Aorta (tissue), 5 donors: ENCODE measurements at places on chromosomes 4 and X.

GRCh38 chr4:182400790-182401189 is 157.6 kb downstream of the TENM3 start:
- H3K4me1 ChIP-seq = no peaks in the 10 kb centered on the region
- H3K27me3 ChIP-seq = no peaks in the 10 kb centered on the region
- H3K27ac ChIP-seq = no peak overlapping the region
- H3K36me3 ChIP-seq = no peaks in the 10 kb centered on the region

DNA sequence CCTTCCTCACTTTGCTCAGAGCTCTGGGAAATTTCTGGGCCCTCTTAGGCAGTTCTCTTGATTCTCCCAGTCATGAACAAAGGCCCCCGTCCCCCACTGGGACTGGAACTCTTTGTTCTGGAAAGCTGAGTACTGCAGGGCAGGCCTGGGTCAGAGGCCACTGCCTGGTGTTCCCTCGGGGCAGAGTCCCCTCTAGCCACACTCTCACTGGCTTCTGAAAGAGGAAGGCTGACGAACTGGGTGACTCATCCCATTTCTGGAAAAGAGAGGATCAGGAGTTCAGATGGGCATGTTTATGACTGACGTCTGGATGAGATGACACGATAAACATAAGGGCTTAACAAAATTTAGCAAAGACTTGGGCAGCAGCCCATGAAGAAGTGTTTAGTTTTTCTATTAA is 47.7 kb downstream of the DDX3X start:
- H3K27ac ChIP-seq = no peak overlapping the region
- peak; percentile 72 for DNase-seq
- H3K36me3 ChIP-seq = no peaks in the 10 kb centered on the region
- H3K4me3 ChIP-seq = no peak overlapping the region
- H3K4me1 ChIP-seq = no peaks in the 10 kb centered on the region
- H3K27me3 ChIP-seq = no peaks in the 10 kb centered on the region

GRCh38 chrX:11265352-11265751 is 27.9 kb upstream of the AMELX start:
- no peaks in the 10 kb centered on the region for H3K36me3 ChIP-seq
- no peak for DNase-seq
- H3K27ac ChIP-seq = no peak overlapping the region
- peak overlapping the region; percentile 26 for H3K4me3 ChIP-seq
- no peaks in the 10 kb centered on the region for H3K27me3 ChIP-seq
- peaks cover 6% of the 10 kb centered on the region for H3K4me1 ChIP-seq

DNA sequence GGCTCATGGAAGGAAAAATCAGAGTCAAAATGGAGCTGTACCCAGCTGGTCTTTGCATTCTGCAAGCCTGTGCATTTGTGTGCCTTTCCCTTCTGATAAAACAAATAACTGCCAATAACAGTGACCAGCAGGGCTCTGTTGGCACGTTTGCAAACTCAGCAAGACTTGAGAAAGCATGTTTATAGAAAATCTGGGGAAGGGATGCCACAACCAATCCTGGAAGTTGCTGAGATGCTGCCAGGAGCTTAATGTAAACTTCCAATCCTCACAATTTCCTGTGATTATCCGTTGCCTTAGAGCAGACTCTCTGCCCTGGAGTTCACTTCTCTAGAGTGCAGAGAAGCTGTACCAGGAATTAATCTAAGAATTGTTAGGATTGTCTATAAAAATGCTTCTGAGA is 6.9 kb upstream of the ANXA3 start:
- no peak for DNase-seq
- H3K4me1 ChIP-seq = no peaks in the 10 kb centered on the region
- no peak overlapping the region for H3K27ac ChIP-seq
- H3K4me3 ChIP-seq = no peak overlapping the region
- H3K36me3 ChIP-seq = no peaks in the 10 kb centered on the region
- no peaks in the 10 kb centered on the region for H3K27me3 ChIP-seq

GRCh38 chr4:66930206-66930605 is 615.1 kb downstream of the CENPC start:
- no peak for DNase-seq
- no peaks in the 10 kb centered on the region for H3K36me3 ChIP-seq
- no peaks in the 10 kb centered on the region for H3K27me3 ChIP-seq
- H3K4me3 ChIP-seq = no peak overlapping the region
- no peaks in the 10 kb centered on the region for H3K4me1 ChIP-seq

GRCh38 chrX:79618280-79618679 is 251.1 kb upstream of the ITM2A start:
- H3K4me1 ChIP-seq = no peaks in the 10 kb centered on the region
- H3K27me3 ChIP-seq = no peaks in the 10 kb centered on the region
- no peak overlapping the region for H3K27ac ChIP-seq
- no peak for DNase-seq

DNA sequence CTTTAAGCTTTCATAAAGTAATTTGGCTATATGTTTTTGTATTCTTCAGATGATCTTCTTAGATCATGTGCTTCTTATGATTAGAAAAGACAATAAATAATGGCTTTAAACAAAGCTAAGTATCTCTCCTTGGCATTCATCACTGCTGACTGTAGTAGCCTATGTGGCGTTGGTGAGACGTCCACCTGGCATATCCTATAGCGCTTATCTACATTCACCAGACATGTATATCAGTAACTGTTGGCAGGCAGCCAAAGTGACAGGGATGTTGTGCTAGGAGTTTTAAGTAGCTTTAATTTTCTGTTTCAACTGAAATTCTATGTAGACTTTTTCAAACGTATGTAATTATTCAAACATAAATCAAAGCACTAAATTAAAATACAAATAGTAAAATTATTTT is 276.4 kb downstream of the IL15 start:
- H3K36me3 ChIP-seq = no peaks in the 10 kb centered on the region
- no peaks in the 10 kb centered on the region for H3K27me3 ChIP-seq
- no peaks in the 10 kb centered on the region for H3K4me1 ChIP-seq
- no peak for DNase-seq
- H3K27ac ChIP-seq = no peak overlapping the region
- H3K4me3 ChIP-seq = no peak overlapping the region

DNA sequence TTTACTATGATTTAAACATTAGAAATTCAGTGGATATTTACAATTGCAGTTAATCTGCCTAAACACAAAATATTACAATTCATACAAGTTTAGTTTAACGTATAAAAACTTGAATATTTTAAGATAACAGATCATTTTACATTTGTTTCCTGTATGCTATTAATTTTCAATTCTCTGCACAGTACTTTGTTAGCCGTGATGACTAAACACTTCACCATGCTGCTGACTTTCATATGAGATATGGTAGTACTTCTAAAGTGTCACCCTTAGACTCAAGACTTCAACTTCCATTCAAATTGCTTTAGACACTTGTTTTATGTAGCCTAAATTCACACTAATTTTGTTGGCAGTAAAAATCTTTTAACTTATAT is 1646.4 kb upstream of the ADGRL3 start:
- H3K36me3 ChIP-seq = no peaks in the 10 kb centered on the region
- H3K4me3 ChIP-seq = peak overlapping the region; percentile 58

DNA sequence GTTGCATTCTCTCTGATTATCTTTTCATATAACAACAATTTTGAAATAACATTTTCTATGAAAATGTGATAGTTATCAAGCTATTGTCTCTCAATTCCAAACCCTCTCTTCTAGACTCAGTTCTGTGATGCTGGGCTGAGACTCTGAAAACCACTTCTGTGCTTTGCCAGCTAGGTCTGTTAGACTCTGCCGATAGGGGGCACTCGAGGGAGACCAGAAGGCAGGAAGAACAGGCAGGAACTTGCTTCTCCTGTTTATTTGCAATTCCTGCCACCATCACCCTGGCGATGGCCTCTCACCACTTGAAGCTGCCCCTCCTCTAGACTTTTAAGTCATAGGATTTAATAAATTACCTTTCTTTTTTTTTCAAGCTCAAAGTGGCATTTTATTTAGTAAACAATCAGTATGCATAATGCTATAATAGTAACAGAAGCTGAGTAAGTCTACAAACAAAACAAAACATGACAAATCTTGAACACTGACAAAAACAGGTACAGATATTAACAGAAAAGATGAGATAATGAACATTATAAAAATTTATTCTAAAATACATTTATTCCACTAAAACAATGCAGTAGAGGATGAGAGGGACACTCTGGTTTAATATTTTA is 49.7 kb downstream of the RASL11B start:
- H3K4me1 ChIP-seq = peaks cover 7% of the 10 kb centered on the region
- H3K27me3 ChIP-seq = no peaks in the 10 kb centered on the region
- H3K36me3 ChIP-seq = no peaks in the 10 kb centered on the region
- H3K4me3 ChIP-seq = no peak overlapping the region

GRCh38 chr4:169716677-169717076 is 41.1 kb downstream of the HPF1 start:
- no peaks in the 10 kb centered on the region for H3K36me3 ChIP-seq
- no peaks in the 10 kb centered on the region for H3K27me3 ChIP-seq
- no peak overlapping the region for H3K27ac ChIP-seq
- no peaks in the 10 kb centered on the region for H3K4me1 ChIP-seq
- no peak for DNase-seq
- no peak overlapping the region for H3K4me3 ChIP-seq

DNA sequence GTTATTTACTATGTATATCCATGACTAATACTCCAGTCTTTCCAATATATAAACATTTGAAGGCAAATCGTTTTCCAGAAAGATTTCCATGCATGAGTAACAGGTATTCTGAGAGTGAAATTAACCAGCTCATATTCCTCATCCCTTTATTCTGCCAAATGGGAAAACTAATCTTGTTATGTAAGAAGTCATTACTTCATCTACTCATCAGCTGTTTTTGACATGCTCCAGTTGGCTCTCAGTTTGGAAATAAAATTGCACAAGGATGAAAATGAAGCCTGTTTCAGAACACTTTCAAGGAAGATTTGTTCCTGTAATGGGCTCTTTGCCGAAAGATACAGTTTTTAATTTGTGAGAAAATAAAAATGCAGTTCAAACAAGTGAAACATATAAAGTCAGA is 121.9 kb downstream of the KCTD8 start:
- H3K4me1 ChIP-seq = no peaks in the 10 kb centered on the region
- H3K36me3 ChIP-seq = no peaks in the 10 kb centered on the region
- no peak overlapping the region for H3K27ac ChIP-seq

- no peak for DNase-seq
- peaks cover under 1% of the 10 kb centered on the region for H3K4me1 ChIP-seq
- H3K27me3 ChIP-seq = no peaks in the 10 kb centered on the region
- no peaks in the 10 kb centered on the region for H3K36me3 ChIP-seq
- H3K4me3 ChIP-seq = no peak overlapping the region
Observed at GRCh38 chr4:71255976-71256375, 82.8 kb upstream of the SLC4A4 start.

DNA sequence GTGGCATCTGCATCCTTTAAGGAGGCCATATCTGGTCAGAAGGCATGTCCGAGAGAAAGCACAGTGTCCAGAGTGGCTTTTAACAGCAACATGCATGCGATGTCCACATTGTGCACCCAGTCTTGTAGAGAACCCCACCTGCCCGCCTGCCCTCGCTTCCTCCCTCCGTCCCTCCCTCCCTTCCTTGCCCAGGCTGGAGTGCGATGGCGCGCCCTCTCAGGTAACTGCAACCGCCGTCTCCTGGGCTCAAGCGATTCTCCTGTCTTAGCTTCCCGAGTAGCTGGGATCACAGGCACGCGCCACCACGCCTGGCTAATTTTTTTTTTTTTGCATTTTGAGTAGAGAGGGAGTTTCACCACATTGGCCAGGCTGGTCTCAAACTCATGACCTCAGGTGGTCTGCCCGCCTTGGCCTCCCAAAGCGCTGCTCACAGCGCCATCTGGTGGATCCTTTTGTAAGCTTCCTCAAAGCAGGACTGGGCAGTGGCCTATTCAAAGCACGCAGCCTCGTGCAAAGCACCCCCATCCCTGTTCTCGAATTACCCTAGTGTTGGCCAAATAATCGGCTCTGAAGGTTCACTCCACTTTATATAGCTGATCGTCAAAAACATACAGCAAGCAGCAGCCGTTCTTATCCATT is 15.0 kb downstream of the BRCC3 start:
- no peak for DNase-seq
- H3K36me3 ChIP-seq = no peaks in the 10 kb centered on the region
- H3K27ac ChIP-seq = no peak overlapping the region
- no peaks in the 10 kb centered on the region for H3K4me1 ChIP-seq
- H3K4me3 ChIP-seq = no peak overlapping the region
- no peaks in the 10 kb centered on the region for H3K27me3 ChIP-seq

DNA sequence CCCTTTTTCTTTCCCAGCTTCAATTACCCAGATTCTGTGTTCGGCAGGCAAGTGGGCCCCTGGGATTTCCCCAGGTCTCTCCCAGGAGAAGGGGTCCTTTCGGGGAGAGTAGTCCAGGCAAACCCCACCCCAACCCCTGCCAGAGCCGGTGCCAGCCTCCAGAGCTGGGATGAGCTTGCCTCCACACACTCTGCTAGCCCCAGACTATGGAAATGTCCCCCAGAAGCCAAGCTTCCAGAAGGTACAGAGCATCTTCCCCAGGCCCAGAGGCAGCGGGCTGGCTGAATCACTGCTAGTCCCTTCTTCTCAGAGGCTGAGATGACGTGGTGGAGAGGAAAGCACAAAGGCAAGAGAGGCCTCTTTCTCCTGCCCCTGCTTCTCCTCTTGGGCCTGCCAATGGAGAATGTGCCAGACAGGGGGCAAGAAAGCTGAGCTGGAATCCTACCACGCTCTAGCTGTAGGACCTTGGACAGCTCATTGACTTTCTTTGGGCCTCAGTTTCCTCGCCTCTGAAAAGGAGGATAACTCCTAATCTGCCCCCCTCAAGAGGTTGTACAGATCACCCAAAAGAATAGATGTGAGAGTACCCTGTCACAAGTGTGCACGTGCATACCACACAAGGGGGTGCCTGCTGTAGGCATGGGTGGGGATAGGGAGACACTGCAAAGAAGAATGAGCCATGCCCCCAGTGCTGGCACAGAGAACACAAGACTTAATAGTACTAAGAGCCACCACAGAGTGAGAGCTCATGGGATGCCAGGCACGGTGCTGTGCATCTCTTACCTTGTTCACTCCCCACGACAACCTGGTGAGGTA is 2.1 kb downstream of the SASH3 start:
- no peak overlapping the region for H3K4me3 ChIP-seq
- H3K27me3 ChIP-seq = no peaks in the 10 kb centered on the region
- no peak for DNase-seq
- H3K27ac ChIP-seq = no peak overlapping the region
- no peaks in the 10 kb centered on the region for H3K36me3 ChIP-seq
- no peaks in the 10 kb centered on the region for H3K4me1 ChIP-seq

DNA sequence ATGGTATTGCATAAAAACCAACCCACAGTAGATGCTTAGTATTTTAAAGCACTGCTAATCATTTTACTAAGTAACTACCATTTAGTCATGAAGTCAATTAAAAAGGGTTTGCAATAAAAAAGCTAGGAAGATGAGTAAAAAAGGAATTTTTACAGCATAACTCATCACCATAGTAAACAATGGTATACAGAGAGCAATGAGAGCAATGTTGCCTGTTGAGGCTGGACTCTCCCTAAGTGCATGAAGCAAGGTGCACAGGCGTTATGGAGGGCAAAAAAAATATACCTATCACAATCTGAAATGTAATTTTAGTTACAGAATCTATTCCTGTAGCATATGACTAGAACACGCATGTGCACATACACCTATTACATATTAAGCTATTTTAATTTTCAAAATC is 129.6 kb upstream of the BMP3 start:
- no peak for DNase-seq
- no peaks in the 10 kb centered on the region for H3K27me3 ChIP-seq
- no peaks in the 10 kb centered on the region for H3K4me1 ChIP-seq
- H3K4me3 ChIP-seq = no peak overlapping the region
- no peak overlapping the region for H3K27ac ChIP-seq

GRCh38 chr4:69714086-69714485 is 46.3 kb downstream of the SULT1B1 start:
- no peak for DNase-seq
- H3K27ac ChIP-seq = no peak overlapping the region
- H3K36me3 ChIP-seq = no peaks in the 10 kb centered on the region
- H3K4me3 ChIP-seq = no peak overlapping the region
